Activated T-cell treated with anti-CD3 and anti-CD28 coated beads, Interleukin-2, amount 50 U/mL, for 1 hour (primary cell): ENCODE measurements at places on chromosomes 7 and 10.

GRCh38 chr7:23544913-23545354 lies 13.2 kb upstream of the TRA2A start:
- DNase-seq: no peak

- DNase-seq: no peak
Measured at GRCh38 chr7:103124429-103124979, 24.4 kb downstream of the NAPEPLD start.

DNA sequence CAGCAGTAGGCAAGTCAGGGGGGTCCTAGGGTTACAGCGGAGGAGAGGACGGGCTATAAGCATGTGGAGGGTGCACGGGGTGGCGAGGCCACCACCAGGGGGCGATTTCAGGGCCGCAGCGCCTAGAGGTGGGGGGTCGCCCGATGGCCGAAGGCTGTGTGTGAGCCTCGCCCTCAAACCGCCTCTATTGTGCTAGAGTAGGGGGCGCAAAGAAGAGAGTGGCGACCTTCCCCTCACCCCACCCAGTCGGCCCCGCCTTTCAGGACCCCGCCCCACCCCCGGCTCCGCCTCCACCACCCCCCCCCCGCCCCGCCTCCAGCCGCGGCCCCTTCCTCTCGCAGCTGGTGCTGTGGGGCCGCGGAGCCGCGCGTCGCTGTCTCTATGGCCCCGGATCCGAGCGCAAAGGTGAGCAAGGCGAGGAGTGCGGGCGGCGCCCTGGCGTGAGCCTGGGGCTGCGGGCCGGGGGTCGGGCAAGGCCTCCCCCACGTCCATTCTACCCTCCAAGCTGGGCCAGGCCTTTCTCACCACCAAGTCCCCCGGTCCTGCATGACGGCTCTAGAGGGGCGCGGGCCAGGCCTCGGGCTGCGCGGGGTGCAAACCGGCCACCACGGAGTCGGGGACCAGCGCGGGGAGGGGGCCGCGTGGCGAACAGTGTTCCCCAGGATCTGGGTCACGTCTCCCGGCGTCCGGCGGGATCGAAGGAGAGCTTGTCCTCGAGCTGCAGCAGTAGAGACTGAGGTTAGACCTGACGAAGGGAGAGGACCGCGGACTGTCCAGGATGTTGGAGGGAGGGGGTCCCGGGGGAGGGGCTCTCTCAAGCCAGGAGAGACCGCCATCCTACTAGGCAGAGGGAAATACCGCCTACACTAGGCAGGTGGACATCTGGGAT lies at the start of gene SEMA4G:
TSS of gene SEMA4G (plus strand) at position 318 of the 889 bp plus-strand sequence. CDS start 3,409 bp downstream, outside the sequence.
- peak; percentile 61 for DNase-seq

- no peak for DNase-seq
Measured at GRCh38 chr7:129793506-129794310, 159.1 kb downstream of the UBE2H start.

DNA sequence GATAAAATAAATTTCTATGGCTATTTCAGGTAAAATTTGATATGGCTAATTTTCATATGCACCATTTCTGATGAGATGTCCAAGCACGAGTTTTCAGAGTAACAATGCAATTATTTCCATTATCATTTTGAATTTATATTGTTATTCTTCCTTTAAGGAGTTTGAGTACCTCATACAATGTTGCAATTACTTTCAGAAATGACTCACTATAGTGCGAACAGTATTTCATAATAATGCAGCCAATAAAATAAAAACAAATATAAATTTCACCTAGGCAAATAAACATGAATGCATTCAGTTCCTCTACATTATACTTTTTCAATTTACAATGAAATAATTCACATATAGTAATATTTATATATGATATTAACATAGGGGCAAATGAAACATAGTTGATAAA lies 78.8 kb upstream of the LRRN3 start:
- DNase-seq: no peak
